ENCODE measurements at places on chromosomes 5 and 9. TPM values are rescaled to one million over a fixed set of nuclear protein-coding genes. Genes with fewer than 3 reads are reported as not detected.

The IL5 gene
- not detected for total RNA-seq

The PCDHAC1 gene
- 0.46 TPM for total RNA-seq

The PROP1 gene
- total RNA-seq: not detected

The EQTN gene
- total RNA-seq: 1.1 TPM

The GARIN3 gene
- not detected for total RNA-seq

The IRX4 gene
- total RNA-seq: not detected

The PTPN3 gene
- 1.6 TPM for total RNA-seq

The LECT2 gene
- not detected for total RNA-seq

The ACO1 gene
- total RNA-seq: 24.3 TPM

The SNCB gene
- not detected for total RNA-seq

The ZBED3 gene
- total RNA-seq: 16.4 TPM

The CTSV gene
- total RNA-seq: not detected

The OLFML2A gene
- 52.8 TPM for total RNA-seq

The SPINK1 gene
- total RNA-seq: 24.2 TPM

The ZNF658 gene
- total RNA-seq: 5.9 TPM

The AQP7 gene
- 1.7 TPM for total RNA-seq

The TXN gene
- total RNA-seq: 84.4 TPM

DNA sequence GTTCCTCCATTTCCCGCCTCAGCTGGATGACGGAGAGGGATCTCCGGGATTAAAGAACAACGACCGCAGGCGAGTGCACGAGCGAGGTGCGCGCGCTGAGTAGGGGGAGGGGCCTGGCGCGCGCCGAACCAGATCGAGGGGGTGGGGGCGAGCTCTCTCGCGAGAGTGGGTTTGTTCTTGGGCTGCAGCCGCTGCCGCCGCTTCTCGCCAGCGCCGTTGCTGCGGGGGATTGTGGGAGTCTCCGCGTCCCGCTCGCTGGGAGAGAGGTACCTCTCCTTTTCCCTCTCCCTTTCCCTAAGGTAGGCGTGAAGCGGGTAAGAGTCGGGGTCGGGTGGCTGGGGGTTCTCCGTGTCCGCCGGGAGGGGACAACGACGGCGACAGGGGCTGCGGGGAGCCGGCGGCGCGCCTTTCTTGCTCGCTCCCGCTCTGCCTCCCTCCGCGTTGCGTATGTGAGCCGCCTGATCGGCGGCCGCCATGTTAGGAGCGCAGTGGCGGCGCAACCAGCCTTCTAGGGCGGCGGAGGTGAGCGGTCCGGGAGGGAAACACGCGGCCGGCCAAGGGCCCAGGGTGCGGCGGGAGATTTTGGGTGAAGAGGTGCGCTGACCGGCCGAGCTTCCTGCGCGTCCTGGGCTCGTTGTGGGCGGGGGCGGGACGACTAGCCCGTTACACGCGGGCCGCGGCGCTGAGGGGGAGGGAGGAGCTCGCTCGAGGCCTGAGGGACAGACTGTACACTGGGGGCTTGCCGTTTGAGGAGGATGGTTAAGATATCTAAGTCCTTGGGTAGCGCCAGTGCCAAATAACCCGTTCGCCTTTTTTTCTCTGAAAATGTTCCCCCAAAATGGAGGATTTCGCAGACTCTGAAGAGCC, at the start of gene MATR3:
MATR3 (plus strand) TSS at position 234 of the 867 bp plus-strand sequence. CDS start 13,676 bp downstream, outside the sequence.
- peak; percentile 96 for DNase-seq

GRCh38 chr5:139460455-139460854, 2.1 kb downstream of the ECSCR start:
- DNase-seq: no peak

DNA sequence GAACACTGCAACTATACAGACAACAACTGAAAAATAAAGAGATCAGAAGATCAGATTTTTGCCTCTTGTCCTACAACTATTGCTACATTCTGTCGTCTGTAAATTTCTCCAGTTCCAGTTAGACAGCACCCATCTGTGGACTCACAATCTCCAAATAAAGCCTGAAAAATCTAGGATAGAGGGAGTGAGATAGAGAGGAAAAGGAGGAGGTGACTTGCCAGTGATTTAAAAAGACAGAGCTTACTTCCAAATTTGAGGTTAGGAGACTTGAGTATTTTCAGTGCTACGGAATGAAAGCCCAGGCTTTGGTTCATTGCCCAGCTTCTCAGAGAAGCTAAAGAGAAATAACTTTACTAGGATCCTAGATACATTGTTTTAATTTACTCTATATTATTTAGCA, 63.6 kb downstream of the PTCD2 start:
- no peak for DNase-seq

DNA sequence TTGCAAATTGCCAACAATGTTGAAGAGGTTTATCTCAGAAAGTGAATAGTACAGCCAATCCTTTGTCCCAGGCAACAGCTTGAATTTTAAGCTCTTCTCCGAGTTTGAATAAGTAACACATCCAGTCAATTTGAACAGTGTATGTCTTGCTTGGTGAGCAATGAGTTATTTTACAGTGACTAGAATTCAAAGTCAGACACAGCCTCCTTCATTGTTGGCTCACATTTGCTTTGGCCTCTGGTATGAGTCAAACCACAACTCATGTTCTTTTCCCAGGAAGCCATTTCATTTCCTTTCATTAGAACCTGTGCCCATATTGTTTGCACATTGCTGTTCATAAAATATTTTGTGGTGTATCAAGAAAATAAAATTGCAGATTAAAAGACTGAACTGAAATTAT, 622.0 kb upstream of the DAB2 start:
- DNase-seq: no peak

DNA sequence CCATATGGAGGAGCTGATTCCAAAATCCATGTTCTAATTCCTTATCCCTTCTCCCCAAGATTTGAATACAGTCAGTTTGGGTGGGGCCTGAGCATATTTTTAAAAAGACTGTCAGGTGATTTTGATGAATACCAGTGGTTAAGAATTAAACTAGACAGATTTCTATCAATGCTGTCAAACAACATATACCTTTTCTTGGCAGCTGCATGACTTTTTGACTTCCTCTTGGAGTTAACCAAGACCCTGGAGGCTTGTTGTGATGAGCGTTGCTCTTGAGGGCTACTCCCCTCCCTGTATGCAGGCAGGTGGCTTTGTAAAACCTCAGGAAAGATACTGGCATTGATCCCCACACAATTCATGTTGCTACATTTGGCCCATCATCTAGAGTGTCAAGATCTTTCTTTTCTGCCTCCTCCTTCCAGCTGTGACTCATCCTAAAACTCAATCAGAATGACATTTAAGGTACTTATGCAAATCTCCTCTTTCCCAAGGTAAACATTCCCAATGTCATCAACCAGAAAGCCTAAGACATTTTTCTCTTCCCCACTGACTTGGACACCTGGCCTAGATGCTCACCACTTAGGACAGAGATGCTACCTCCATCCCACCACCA, 61.7 kb downstream of the PPP2R2B start:
- DNase-seq: no peak

DNA sequence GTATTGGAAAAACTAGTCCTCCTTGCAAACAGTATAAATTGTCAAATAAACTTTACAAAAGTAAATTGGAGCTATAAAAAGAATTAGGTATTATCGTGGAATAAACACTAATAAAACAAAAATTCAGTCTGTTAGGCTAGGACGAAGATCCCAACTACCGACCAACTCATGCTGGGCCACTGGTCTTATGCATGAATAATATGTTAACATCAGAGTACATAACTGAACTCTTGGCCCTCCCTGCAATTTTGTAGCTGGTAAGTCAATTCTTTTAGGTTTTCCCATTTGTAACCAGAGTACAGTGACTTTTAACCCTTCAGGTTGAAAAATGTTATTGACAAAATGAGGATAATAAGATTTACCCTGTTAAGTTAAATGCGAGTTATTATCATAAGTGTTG, 428.7 kb downstream of the BNC2 start:
- no peak for DNase-seq

DNA sequence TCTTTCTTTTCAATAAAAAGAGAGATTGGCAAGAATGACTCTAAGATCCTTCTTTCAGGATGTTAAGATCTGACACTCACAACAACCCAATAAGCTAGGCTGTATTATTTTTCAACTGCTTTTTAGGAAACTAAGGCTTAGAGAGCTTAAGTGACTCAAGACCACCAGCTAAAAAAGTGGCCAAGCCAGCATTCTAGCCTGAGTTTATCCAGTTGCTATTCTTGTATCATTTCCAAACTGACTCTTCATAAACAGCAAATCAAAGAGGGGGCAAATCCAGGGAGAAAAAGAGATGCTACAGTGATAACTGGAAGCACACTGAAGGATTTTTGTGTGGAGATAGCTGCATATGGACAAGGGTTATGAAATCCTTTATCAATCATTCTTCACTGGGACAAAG, 47.1 kb downstream of the TMEM252 start:
- DNase-seq: no peak

DNA sequence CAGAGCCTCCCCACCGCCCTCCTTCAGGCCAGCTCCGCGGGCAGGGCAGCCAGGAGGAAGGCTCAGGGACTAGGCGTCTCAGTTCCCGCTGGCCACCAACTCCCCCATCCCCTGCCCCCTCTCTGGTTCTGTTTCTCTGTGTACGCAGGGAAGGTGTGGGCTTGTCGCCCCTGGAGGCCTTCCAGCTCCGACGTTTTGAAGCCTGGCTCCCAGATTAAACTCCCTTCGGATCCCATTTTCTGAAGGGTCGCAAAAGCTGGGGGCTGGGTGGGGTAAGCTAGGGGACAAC, 346 bp downstream of the ATOX1 start:
- no peak for DNase-seq

DNA sequence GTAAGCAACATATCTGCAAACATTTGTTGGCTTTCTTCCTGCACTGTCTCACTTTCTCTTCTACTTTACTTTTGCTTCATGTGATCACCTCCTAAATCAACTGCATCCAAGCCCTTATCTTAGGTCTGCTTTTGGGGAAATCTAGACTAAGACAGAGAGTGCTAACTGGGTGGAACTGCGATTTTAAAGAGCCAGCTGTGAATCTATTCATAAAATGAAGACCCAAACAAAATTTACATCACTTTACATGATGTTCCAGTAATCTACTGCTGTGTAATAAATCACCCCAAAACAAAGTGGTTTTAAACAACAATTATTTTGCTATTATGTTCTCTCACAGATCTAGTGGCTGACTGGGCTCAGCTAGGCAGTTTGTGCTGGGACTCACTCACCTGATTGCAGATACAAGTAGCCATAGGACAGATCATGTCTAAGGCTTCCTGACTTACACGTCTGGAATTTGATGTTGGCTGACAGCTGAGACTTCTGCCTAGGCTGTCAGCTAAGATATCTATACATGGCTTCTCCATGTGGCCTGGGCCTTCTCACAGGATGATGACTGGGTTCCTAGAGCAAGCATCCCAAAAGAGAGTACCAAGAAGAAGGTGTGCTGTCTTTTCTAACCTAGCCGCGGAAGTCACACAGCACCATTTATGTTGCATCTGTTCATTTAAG, 145.1 kb upstream of the TBCA start:
- no peak for DNase-seq

DNA sequence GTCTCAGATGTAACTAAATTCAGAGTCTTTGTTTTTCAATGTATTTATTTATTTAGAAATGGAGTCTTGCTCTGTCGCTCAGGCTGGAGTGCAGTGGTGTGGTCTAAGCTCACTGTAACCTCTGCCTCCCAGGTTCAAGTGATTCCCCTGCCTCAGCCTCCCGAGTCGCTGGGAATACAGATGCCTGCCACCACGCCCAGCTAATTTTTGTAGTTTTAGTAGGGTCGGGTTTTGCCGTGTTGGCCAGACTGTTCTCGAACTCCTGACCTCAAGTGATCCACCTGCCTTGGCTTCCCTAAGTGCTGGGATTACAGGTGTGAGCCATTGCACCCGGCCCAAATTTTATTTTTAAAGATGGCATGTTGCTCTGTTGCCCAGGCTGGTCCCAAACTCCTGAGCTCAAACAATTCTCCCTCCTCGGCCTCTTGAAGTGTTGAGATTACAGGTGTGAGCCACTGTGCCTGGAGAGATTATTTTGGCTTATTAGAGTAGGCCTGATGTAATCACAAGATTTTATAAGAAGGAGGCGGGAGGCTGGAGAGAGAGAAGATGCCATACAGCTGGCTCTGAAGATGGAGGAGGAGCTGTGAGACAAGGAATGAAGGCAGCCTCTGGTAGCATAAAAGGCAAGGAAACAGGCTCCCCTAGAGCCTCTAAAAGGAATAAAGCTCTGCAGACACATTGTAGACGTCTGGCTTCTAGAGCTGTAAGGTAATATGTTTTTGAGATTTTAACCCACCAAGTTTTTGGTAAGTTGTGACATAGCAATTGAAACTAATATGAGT, 12.9 kb upstream of the KLF9 start:
- DNase-seq: peak; percentile 5

DNA sequence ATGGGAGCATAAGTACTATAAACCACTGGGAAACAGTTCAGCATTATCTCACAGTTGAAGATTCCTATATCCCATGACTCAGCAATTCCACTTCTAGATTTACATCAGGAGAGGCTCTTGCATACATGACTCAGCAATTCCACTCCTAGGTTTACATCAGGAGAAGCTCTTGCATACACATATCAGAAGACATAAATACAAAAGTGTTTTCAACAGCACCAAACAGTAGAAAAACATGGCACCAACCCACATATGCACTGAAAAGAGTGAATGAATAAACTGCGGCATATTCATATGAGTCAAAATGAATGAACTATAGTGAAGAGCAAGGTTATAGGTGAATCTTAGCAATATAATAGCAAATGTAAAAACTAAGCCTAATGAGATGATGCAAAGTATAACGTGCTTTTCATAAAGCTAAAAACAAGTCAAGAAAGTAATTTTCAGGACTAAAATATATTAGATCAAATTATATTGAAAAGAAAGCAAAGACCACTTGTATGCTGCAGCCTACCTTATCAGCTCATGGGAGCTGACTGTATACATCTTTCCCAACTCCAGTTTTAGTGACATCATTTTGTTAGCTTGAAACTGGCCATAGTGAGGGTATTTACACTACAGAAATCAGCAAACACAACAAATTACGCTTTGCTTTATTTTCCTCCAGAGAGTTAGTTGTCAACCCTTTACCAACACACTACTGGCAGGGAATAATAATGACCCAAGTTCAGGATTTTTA, 95.8 kb downstream of the ANKRD18B start:
- DNase-seq: no peak

- no peak for DNase-seq
Observed at GRCh38 chr5:178323541-178323865, 90.9 kb upstream of the PHYKPL start.

- DNase-seq: no peak
Observed at GRCh38 chr9:126965077-126965476, 50.5 kb downstream of the RALGPS1 start.

- peak; percentile 75 for DNase-seq
Observed at GRCh38 chr9:89388084-89388867, 70.0 kb downstream of the SECISBP2 start.

DNA sequence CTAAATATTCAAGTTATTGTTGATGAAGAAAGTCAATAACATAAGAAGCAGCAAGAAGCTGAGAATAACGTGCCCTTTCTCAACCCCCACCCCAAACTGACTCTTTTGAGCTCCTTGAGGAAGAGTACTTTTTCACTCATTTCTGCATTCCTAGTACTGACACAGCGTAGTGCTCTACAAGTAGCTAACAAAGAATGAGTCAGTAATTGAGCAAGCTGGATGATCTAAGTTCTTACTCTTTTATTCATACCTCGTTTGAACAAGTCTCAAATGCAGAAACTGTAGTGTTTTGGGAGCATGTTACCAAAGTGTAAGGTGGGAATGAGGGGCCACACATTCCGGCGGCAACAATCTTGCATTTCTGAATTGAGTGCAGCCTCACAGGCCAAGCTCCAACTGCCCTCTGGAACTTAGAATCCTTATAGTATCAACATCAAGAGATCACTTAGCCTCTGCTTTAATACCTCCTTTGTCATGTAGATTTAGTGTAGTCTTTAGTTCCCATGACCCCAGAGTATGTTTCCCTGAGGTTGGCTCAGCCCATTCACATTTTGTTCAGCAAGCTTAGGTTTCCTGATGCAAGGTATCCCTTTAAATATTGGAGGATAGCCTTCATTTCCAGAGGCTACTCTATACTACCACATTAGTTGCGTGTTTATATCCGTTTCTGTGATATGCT, 152.0 kb downstream of the PRR16 start:
- no peak for DNase-seq

All from ovary (tissue), 10 donors.